ENCODE measurements at places on chromosomes 5 and 9. TPM values are rescaled to one million over a fixed set of nuclear protein-coding genes. Genes with fewer than 3 reads are reported as not detected.

DNAI1 gene
- total RNA-seq: not detected

CDK7 gene
- total RNA-seq: 79.7 TPM

MZB1 gene
- total RNA-seq: not detected

LPCAT1 gene
- total RNA-seq: 142 TPM

GAPT gene
- not detected for total RNA-seq

GPR150 gene
- total RNA-seq: 0.15 TPM

TRIP13 gene
- 66.4 TPM for total RNA-seq

CCDC180 gene
- 0.38 TPM for total RNA-seq

TNFSF15 gene
- total RNA-seq: 0.16 TPM

SPATA31E1 gene
- not detected for total RNA-seq

SPOCK1 gene
- total RNA-seq: 17.0 TPM

SLC30A5 gene
- total RNA-seq: 38.5 TPM

BARHL1 gene
- not detected for total RNA-seq

ORM2 gene
- total RNA-seq: not detected

IL12B gene
- total RNA-seq: not detected

SPINK7 gene
- not detected for total RNA-seq

UBE2D2 gene
- 161 TPM for total RNA-seq

MYOZ3 gene
- not detected for total RNA-seq

SPATA31D4 gene
- not detected for total RNA-seq

LCN10 gene
- total RNA-seq: not detected

ZFP2 gene
- not detected for total RNA-seq

GLRA1 gene
- total RNA-seq: not detected
